Activated naive CD8-positive, alpha-beta T cell treated with anti-CD3 and anti-CD28 coated beads for 36 hours (primary cell): ENCODE measurements at places on chromosomes 16 and 17. TPM values are rescaled to one million over a fixed set of nuclear protein-coding genes. Genes with fewer than 3 reads are reported as not detected.

DNA sequence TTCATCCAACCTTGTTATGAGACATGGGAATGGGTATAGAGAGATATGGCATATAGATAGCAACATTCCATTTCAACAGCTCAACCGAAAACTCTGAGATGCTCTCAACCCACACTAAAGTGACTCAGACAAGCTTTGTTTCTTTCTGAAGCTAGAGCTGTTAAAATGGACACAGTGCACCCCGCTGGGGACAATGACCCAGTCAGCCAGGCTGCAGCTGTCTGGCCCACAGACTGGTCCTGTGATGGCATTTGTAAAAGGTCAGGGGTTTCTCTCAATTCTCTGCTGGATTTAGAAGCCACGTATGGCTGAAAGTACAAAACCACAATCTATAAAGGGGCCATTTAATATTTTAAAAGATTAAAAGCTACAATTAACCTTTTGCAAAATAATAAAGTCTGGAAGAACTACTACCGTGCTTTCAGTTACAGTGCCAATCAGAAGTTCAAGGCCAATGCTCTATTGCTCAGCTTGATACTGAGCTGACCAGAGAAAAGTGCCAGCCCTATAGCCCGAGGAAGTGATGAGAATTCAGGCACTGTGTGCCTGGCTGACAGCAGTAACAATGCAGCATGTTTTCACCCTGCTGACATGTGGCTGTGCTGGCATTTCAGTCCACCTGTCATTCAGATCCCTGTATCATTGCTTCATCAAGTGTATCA is 60.2 kb downstream of the TEX2 start:
- peak; percentile 14 for DNase-seq

DNA sequence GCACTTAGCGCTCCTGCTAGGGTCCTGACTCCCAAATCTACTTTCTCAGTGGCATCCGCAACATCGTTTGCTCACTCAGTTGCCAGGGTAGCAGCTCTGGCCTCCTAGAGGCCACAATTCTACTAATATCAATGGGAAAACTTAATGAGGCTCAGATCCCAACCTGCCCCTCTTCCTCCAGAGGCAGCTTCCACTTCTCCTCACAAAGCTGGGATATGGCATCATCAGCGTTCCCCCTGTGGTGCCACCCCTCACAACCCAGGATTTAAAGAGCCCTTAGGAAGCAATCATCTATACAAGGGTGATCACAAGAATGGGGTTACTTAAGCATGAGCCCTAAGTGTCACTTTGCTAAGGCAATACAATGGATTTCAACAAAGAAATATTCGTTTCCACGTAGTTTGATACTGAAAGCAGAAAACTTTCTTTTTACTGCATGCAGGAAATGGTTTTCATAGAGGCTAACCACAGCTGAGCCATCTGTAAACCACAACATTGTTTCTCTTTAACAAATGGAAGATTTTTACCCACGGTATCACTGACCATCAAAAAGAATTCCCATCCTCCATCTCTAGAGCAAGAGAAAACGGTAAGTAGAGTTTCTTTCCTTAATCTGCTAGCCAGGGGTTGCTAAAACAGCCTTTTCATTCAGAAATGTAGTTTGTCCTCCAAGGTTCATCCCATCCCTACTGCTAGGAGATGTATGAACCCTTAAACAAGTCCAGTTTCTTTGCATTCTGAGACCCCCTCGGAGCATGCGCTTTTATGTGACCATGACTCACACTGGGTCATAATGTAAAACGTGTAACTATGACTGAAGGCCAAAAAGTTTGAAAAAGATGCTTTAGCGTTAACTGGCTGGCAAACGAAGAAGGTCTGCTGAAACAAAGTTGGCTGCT is 68.3 kb upstream of the BCAR1 start:
- DNase-seq: peak; percentile 14

DNA sequence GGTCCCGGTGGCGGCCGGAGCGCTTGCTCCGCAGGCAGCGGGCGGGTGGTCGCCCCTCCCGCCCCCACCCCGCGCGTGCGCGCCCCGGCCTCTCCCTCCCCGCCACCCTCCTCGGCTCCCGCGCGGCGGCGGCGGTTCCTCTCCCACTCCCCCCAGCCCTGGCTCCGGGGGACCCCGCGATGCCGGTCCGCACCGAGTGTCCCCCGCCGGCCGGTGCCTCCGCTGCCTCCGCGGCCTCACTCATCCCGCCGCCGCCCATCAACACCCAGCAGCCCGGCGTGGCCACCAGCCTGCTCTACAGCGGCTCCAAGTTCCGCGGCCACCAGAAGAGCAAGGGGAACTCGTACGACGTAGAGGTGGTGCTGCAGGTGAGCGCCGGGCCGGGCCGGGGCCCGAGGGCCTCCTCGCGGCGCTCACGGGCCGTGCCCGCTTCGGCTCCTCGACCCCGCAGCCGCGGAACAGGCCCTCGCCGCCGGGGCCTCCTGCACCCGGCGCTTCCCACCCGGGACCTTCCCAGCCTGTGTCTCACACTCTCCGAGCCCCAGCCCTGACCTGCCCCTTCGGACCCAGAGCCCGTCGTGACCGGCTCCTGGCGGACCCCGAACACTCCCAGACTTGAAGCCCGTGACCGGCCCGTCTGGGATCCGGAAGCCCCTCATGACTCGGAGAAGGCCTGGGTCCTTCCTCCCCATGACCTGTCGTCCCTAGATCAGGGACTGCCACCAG is 490 bp downstream of the GID4 start:
- no peak for DNase-seq

- DNase-seq: no peak
These were observed 44.7 kb downstream of the ZFPM1 start for GRCh38 chr16:88497561-88498462.

GRCh38 chr17:65559804-65560627 is 1.4 kb downstream of the AXIN2 start:
- peak; percentile 27 for DNase-seq

GRCh38 chr17:77011173-77012011 is 129.4 kb upstream of the SEC14L1 start:
- peak; percentile 31 for DNase-seq

DNA sequence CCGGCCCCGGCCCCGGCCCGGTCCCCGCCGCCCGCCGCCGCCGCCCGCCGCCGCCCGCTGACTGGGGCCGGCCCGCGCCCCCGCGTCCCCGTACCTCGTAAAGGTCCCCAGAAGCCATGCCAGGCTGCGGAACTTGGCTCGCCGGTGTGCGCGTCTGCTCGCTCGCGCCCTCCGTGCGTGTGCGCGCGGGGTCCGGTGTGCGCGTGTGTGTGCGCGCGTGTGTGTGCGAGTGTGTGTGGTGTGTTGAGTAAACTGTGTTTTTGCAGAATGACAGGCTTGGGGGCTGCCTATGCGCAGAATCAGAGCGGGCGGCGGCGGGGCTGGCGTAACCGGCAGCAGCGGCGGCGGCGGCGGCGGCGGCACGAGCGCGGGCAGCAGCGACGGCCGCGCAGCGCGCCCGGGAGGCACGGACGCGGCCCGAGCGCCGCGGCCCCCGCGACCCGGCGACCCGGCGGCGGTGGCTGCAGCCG is 307 bp downstream of the CDYL2 start:
- DNase-seq: peak; percentile 66

The ANKFN1 gene
- not detected for total RNA-seq

GRCh38 chr17:38459567-38459966 is 31.3 kb downstream of the ARHGAP23 start:
- no peak for DNase-seq

DNA sequence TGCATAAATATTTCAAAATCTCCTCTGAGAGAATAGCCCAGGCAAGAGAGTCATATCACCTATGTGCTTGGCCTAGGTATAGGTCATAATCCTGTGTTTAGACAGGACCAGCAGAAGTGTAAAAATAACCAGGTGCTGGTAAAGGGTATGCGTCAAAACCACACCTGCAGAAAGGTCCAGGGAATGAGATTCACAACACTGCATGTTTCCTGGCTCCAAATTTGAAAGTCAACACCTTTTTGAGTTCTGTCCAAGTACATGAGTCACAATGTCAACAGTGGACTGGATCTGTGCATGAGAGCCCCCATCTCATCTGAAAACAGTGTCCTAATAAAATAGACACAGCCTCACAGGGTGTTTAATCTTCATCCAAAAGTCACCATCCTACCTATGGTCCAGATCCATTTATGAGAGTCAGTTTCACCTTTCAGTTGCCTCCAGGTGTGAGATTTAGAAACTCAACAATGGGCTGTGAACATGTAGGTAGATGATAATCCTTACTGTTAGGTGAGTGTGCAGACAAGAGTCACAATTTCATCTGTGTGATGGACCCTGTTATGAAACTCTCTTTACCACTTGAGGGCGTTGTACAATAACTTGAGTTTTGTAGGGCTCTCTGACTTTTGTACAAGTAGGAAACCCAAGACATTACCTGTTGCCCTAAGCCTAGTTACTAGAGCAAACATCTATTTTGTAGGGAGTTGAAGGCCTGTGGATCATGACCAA is 2100.7 kb downstream of the TP53TG3F start:
- DNase-seq: no peak

DNA sequence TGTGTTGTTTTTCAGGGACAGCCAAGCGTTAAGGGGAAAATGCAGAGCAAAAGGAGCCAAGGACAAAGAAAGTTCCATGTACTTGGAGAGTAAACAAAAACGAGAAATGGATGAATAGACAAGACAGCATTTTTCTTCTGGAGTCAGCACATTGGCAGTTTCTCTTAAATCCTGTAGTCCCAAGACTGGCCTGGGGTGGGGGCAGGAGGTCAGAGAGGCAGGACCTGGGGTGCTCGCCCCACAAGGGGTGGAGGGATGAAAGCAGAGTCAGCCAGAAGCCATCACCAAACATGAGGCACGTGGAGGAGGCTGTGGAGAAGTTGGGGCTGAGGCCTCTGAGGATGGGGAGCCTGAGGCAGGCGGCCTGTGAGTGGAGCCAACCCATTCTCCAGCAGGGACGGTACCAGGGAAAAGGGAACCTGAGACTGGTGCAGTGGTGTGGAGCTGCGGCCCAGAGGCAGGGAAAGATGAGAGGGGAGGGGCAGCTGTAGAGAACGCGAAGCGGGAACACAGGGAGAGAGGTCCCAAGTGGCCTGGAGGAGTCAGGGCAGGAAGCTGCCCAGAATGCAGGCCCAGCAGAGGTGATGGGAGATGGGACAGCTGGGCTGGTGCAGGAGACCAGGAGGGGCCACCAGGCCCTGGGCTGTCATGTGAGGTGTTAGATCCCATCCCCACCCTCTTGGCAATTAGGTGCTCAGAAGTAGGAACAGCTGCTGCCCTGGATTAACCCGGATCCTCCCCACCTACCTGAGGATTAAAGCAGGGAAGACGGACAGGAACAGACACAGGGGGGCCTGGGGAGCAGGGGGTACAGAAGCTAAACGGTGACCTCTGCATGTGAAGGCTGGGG is 3.3 kb downstream of the TLCD3B start:
- no peak for DNase-seq

DNA sequence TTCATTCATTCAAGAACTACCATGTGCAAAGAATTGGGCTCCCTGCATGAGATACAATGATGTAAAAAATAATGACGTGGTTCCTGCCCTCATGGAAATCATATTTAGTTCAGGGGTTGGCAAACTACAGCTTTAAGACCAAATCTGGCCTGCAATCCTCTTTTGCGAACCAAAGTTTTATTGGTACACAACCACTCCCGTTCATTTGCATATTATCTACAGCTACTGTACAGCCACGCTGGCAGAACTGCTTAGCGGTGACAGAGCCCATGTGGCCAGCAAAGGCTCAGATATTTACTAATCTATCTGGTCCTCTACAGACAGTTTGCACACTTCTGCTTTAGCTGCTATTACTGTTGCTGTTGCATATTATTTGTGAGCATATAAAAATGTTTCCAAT is 167.7 kb downstream of the XYLT1 start:
- DNase-seq: no peak
